ENCODE measurements at places on chromosomes 4 and X.

GRCh38 chr4:55051532-55051931 lies 73.9 kb downstream of the KDR start:
- DNase-seq: no peak

GRCh38 chr4:143538979-143539669 lies 25.6 kb downstream of the SMARCA5 start:
- no peak for DNase-seq

GRCh38 chr4:24211856-24212255 lies 322.0 kb upstream of the PPARGC1A start:
- peak; percentile 25 for DNase-seq

DNA sequence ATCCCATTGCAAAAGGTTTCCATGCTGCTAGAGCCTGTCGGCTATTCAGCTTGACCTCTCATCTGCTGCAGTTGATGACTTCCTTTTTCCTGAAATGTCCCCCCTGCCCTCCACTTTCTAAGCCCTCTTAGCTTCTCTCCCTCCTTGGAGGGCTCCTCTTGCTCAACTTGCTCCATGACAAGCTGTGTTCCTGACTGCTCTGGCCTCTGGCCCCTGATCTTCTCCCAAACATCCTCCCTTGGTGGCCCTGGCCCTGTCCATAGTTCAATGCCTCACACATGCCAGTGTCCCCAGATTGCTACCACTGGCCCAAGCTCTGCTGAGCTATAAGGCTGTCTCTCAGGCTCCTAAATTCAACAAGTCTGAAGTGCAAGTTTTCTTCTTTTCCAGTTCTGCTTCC lies 29.6 kb downstream of the RASL11B start:
- DNase-seq: no peak

GRCh38 chr4:139403462-139403861 lies 50.5 kb upstream of the RAB33B start:
- peak; percentile 33 for DNase-seq

GRCh38 chr4:177483760-177484159 lies 41.5 kb upstream of the AGA start:
- no peak for DNase-seq

- DNase-seq: no peak
These were observed 229.5 kb downstream of the MAPK10 start for GRCh38 chr4:86130160-86130933.

All from RKO (cell line).